Lower leg skin (tissue), 4 donors: ENCODE measurements at places on chromosomes 4 and X. TPM values are rescaled to one million over a fixed set of nuclear protein-coding genes. Genes with fewer than 3 reads are reported as not detected.

- no peak for DNase-seq
Measured at GRCh38 chr4:87141428-87141827, 79.0 kb downstream of the KLHL8 start.

- no peak for DNase-seq
Measured at GRCh38 chr4:111959222-111959621, 186.0 kb upstream of the FAM241A start.

DNA sequence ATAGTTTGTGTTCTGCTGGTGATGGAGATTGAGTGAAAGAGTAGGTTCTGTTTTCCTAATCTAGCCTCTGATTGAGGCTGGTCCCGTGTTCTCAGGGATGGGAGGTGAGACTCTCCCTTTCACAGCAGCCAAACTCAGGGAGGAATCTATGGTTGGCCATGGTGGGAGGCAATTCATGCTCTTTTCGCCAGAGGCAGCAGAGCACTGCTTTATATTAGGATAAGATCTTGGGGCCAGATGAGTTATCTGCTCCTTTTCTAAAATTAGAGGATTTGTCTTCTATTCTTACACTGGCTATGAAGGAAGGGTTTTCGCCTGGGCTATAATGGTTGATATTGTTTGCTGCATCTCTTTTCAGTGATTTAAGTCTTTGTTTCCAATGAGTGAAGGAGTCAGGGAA, 63.9 kb upstream of the NLGN4X start:
- DNase-seq, result no peak

Gene ZCCHC12
- total RNA-seq, result 0.17 TPM

DNA sequence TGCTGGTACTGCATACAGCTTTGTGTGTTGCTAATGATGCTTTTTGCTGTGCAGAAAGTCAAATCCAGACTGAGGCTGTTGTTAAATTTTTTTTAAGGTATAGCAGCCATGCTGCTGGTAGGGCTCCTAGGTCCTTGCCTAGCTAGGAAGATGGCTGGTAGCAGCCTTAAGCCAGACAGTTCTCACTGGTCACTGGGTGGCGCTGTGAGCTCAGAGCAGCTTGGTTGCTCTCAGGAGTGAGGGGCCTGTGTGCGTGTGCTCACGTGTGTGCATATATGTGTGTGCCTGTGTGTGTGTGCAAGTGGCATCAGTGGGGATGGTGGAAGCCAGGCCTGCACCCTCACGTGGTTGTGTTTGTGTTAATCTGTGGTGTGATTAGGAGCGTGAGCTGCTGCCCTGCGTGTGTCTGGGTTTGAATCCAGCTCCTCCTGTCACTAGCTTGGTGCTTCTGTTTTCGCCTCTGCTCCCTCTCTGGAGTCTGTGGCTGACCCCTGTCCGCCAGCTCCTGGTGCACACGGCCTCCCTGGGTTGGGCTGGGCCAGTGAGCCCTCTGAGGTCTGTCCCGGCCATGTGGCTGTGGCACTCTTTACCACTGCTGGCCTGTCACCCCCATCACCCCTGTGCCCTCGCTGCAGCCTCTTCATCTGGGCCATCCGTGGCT, 46.1 kb downstream of the SORCS2 start:
- DNase-seq, result no peak

DNA sequence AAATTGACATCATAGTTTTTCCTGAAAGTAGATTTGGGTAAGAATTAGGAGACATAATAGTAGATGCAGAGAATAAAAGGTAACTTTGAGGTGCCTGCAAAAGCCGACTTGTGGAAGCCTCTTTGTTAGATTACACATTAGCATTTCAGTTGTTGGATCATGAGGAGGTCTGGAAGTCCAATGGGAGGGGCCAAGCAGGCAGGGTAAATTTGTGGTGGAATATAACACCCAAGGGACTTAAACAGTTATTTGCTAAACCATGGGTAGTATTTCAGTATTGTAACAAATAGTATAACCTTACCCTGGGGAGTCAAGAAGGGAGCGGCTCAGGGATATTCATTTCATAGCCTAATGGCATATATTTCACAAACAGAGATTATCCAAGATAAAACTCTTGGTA, 810.7 kb upstream of the AMOT start:
- no peak for DNase-seq

DNA sequence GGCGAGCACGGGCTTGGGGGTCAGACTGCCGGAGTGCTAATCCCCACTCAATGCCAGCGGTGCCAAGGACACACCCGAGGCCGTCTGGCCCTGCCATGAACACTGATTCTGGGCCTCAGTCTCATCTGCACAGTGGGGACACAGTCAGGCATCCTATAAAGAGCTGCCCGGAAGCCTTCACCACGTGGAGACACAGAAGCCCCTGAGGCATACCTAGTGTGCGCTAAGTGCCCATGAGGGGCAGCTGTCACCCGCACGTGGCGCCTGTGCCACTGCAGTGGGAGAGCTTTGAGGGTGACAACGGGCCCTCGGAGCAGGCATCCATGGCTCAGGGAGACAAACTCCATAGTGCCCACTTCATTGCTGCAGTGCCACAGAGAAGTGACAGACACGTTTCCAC, 86.3 kb downstream of the PHKA2 start:
- DNase-seq, result no peak

Gene VSIG4
- 38.3 TPM for total RNA-seq

DNA sequence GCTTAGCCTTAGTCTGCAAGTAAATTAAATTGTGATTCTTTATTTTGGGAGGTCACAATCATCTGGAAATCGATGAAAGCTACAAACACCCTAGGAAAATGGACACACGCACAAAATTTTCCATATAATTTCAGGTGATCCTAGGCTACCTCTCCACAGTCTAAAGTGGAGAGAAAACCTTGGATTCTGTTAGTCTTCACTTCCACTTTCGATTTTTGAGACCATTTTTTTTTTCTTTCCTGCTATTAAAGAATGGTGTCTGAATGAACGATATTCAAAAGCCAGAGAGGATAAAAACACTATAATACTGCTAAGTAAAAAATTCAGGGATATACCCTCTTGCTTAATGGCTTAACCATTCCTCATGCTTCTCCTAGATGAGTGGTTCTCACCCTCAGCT, 1.7 kb downstream of the FBXL5 start:
- DNase-seq, result no peak

- no peak for DNase-seq
Measured at GRCh38 chr4:67158666-67159065, 386.6 kb downstream of the CENPC start.

Gene KDM5C
- 81.8 TPM for total RNA-seq

GRCh38 chrX:107505223-107505622, 55.8 kb downstream of the FRMPD3 start:
- peak; percentile 6 for DNase-seq

- no peak for DNase-seq
Measured at GRCh38 chr4:31548021-31548420, 827.9 kb downstream of the PCDH7 start.

- DNase-seq, result no peak
Measured at GRCh38 chr4:145014365-145014764, 83.6 kb downstream of the ANAPC10 start.

DNA sequence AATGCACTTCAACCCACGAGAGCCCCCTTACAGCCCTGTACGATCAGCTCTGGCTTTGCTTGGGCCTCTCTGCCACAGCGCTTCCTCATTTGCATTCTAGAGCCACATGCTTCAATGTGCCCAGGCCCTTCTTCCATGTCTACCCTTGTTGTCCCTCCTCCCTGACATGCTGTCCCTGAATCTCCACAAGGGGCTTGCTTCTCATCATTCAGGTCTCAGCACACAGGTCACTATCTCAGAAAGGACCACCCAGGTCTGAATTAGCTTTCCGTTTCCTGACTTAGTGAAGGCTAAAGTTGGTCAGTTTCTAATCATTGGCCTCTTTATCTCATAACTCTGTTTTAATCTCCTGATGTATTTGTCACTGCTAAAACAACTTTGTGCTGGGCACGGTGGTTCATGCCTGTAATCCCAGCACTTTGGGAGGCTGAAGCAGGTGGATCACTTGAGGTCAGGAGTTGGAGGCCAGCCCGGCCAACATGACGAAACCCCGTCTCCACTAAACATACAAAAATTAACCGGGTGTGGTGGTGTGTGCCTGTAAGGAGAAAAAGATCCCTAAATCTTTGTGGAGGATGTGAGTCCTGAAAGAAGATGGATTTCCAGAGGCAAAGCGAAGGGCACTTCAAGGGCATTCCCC, 17.9 kb upstream of the SLC34A2 start:
- DNase-seq, result no peak

DNA sequence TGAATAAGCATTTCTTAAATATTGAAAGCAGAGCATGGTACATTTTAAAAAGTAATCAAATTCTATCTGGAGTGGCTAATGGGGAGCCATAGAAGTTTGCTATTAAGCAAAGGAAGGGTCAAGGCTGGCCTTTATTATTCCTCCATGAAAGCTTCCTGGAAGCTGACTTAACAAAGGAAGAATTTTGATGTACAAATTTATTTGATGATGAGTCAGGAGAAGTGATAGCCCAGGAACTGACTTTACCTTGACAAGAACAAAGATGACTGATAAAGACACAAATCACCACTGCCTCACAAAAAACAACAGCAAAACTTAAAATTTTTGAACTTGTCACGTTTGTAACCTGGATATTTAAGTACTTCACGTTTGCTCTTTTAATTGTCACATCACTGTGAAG, 872.1 kb downstream of the PCDH7 start:
- no peak for DNase-seq

GRCh38 chrX:43973249-43974099, at the start of gene NDP:
NDP (minus strand) TSS chrX:43973390; CDS start chrX:43958645, 14,745 bp downstream.
- DNase-seq, result no peak

Gene MAOA
- total RNA-seq, result 155 TPM

GRCh38 chr4:145279122-145279960, 99.0 kb upstream of the OTUD4 start:
- no peak for DNase-seq

- DNase-seq, result no peak
Measured at GRCh38 chr4:154643493-154643892, 31.0 kb upstream of the FGG start.

GRCh38 chr4:171928336-171928735, 115.1 kb downstream of the GALNTL6 start:
- no peak for DNase-seq

Gene DKK2
- total RNA-seq, result 0.61 TPM

DNA sequence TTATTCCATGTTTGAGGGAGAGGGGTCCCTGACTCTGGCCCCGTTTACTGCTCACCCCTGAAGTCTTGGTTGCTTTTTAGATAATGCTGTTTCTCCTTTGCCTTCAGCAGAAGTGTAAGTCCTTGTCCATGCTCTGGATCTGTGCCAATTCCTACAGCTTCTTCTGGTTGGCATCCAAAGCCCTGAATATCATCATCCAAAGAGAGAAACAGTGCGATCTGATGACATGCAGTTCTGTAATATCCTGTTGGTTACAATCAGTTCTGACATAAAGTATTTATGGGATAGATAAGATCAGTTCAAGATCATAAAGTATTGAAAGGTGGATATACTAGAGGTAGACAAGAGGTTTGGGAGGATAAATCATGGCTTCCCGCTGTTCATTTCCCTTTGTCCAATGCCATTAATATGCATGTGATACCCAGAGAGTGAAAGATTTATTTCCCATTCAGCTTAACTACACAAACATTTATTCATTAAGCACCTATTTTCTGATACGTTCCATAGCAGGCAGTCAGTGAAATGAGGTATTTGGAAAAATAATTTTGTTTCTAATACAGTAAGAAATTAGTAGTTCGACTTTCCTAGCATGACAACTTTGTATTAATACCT, 53.2 kb upstream of the TMEM150C start:
- no peak for DNase-seq

Gene EVC
- total RNA-seq, result 12.2 TPM

- no peak for DNase-seq
Measured at GRCh38 chr4:101292901-101293300, 54.4 kb downstream of the PPP3CA start.

Gene SUPT20HL2
- not detected for total RNA-seq

DNA sequence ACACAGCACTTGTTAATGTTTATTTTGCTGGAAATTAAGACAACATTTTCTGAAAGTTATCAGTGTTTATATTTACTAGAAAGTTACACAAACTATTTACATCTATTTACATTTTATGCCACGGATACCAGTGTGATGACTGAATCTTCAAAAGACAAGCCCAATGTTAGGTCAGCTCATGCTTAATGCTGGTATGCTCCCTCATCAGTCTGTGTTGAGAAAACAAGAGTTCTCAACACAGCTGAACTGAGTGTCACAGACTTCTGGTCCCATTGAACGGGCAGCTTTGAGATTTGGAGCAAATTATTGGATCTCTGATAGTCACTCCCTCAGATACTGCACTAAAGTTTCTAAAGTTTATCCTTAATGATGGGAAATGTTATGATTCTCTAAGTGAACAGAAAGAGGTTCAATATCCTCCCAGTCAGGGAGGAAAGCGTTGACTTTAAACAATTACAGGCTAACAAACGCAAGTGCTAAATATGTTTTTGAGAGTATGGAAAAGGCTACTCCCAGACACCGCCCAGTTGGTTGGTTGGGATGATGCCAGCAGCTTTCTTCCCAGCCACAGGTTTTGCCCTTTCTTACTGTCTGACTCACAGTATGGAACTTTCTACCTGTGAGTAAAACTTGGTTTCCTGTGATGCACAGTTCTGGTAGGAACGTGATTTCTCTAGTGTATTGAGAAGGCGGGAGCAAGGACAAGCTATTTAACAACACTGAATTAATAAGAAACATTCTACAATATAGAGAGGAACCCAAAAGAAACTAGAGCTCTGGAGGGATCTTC, 1293.6 kb upstream of the TENM3 start:
- no peak for DNase-seq

Gene EXOC1L
- not detected for total RNA-seq

Gene CNGA1
- 11.0 TPM for total RNA-seq

GRCh38 chr4:183830438-183830985, 74.6 kb upstream of the STOX2 start:
- DNase-seq, result no peak

GRCh38 chr4:40630335-40631021, 814 bp upstream of the RBM47 start:
- DNase-seq, result no peak

Gene BGN
- 34.2 TPM for total RNA-seq

DNA sequence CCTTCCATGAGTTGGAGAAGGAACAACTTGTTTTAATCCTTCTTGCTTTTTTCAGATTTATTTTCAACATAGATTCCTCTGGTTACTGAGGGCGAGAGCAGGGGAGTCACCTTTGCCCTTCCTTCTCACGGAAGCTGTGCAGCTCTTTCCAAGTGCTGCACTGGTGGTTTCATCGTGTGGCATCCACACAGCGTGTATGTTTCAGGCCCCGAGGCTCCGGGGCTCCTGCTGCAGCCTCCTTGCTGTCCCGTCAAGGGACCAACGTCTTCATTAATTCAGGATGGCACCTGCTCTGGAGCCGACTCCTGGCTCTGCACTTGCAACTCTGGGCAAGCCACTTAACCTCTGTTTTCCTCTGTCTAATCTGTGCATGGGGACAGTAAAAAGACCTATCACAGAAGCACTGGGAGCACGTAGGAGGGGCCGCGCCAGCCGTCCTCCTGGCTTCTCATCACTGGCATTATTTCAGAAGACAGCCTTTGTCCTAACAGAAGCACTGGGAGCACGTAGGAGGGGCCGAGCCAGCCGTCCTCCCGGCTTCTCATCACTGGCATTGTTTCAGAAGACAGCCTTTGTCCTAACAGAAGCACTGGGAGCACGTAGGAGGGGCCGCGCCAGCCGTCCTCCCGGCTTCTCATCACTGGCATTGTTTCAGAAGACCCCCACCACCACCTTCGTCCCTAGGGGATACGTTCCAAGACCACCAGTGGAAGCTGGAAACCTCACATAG, 117.8 kb upstream of the NKX1-1 start:
- no peak for DNase-seq

- no peak for DNase-seq
Measured at GRCh38 chr4:31041385-31041784, 321.2 kb downstream of the PCDH7 start.
